SJSA1 (cell line): ENCODE measurements at places on chromosomes 13 and 19. TPM values are rescaled to one million over a fixed set of nuclear protein-coding genes. Genes with fewer than 3 reads are reported as not detected.

ZNF714 gene
- total RNA-seq = 14.4 and 25.8 TPM in 2 replicates

GRCh38 chr13:22061806-22062391, 391.0 kb downstream of the FGF9 start:
- H3K4me1 ChIP-seq = no peaks in the 10 kb centered on the region
- H3K27me3 ChIP-seq = no peaks in the 10 kb centered on the region
- no peak for DNase-seq
- H3K27ac ChIP-seq = no peak overlapping the region
- no peaks in the 10 kb centered on the region for H3K36me3 ChIP-seq
- H3K4me3 ChIP-seq = no peak overlapping the region

GRCh38 chr13:98487522-98487921, 89.4 kb downstream of the STK24 start:
- no peak overlapping the region for H3K4me3 ChIP-seq
- H3K36me3 ChIP-seq = no peaks in the 10 kb centered on the region
- H3K27me3 ChIP-seq = no peaks in the 10 kb centered on the region
- H3K4me1 ChIP-seq = peaks cover 60% of the 10 kb centered on the region
- no peak overlapping the region for H3K27ac ChIP-seq

- no peak overlapping the region for H3K4me3 ChIP-seq
- H3K36me3 ChIP-seq = no peaks in the 10 kb centered on the region
- H3K27me3 ChIP-seq = peaks cover 7% of the 10 kb centered on the region; the same call in 1 of the 2 replicates
- no peak overlapping the region for H3K27ac ChIP-seq
- no peak for DNase-seq
- H3K4me1 ChIP-seq = no peaks in the 10 kb centered on the region
Measured at GRCh38 chr19:42497492-42498168, 30.7 kb downstream of the CEACAM1 start.

RAB20 gene
- 19.3 and 24.3 TPM in 2 replicates for total RNA-seq

DNA sequence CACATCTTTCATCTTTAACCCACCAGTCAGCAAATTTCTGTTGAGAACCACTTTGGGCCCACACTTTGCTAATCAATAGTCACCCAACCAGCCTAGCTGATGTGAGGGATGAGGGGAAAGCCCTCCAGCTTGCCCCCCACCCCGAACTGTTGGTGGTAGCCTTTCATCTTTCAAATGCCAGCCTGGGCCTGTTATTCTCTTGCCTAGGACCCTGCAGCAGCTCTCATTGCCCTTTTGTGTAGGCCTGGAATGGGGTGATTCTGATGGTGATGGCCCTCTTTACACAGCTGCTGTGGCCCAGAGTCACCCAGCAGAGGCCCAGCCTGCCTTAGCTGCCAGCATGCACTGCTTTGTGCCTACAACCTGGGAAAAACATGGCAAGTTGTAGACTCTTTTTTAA, 294.5 kb downstream of the SLC7A1 start:
- no peaks in the 10 kb centered on the region for H3K27me3 ChIP-seq
- no peak overlapping the region for H3K4me3 ChIP-seq
- H3K27ac ChIP-seq = no peak overlapping the region
- no peaks in the 10 kb centered on the region for H3K4me1 ChIP-seq
- DNase-seq = no peak
- H3K36me3 ChIP-seq = no peaks in the 10 kb centered on the region

- H3K36me3 ChIP-seq = no peaks in the 10 kb centered on the region
- H3K27me3 ChIP-seq = 0 out of 2 replicates have a peak, but pooled peaks cover 3% of the 10 kb centered on the region
- no peak within 1 kb of the TSS for H3K4me3 ChIP-seq
- H3K27ac ChIP-seq = no peak within 1 kb of the TSS
Measured at GRCh38 chr13:85799097-85799582, at the start of gene SLITRK6. Gene SLITRK6 (minus strand): TSS chr13:85799419. CDS start chr13:85796508, 2,911 bp downstream.

GRCh38 chr19:4174895-4175668, 7.3 kb downstream of the SIRT6 start:
- peaks cover 19% of the 10 kb centered on the region for H3K36me3 ChIP-seq
- no peak overlapping the region for H3K4me3 ChIP-seq
- peaks cover 5% of the 10 kb centered on the region for H3K4me1 ChIP-seq
- no peak for DNase-seq
- H3K27ac ChIP-seq = no peak overlapping the region
- H3K27me3 ChIP-seq = peaks cover 7% of the 10 kb centered on the region

CEACAM8 gene
- not detected in 2 replicates for total RNA-seq

- H3K27ac ChIP-seq = no peak overlapping the region
- no peak for DNase-seq
- H3K27me3 ChIP-seq = no peaks in the 10 kb centered on the region
- H3K36me3 ChIP-seq = no peaks in the 10 kb centered on the region
- H3K4me3 ChIP-seq = no peak overlapping the region
Measured at GRCh38 chr13:44384778-44385177, 11.2 kb downstream of the SERP2 start.
